ENCODE measurements at places on chromosomes 16 and 17.

GRCh38 chr17:77295241-77295853, 154.6 kb downstream of the SEC14L1 start:
- DNase-seq, result no peak

GRCh38 chr16:55043499-55043898, 112.8 kb downstream of the IRX5 start:
- no peak for DNase-seq

GRCh38 chr17:13874817-13875216, 194.5 kb upstream of the COX10 start:
- DNase-seq, result no peak

- DNase-seq, result no peak
Measured at GRCh38 chr16:87698241-87698640, 67.5 kb downstream of the KLHDC4 start.

DNA sequence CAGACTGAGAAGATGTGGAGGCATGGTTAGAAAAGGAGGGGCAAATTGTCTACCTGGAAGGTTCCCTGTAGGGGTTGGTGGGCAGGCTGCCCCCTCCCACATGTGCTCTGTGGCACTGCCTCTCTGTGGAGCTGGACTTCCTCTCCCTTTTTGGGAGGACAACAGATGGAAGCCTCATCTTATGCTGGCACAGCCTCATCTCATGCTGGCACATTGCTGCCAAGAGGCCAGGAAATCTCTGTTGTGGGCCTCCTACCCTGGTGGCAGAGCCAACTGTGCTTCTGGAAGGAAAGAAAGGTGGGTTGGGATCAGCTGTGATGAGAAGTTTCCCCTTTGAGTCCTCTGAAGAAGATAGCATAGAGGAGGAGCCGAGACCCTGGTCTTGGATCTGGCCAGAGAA, 19.7 kb upstream of the BRD7 start:
- DNase-seq, result no peak

DNA sequence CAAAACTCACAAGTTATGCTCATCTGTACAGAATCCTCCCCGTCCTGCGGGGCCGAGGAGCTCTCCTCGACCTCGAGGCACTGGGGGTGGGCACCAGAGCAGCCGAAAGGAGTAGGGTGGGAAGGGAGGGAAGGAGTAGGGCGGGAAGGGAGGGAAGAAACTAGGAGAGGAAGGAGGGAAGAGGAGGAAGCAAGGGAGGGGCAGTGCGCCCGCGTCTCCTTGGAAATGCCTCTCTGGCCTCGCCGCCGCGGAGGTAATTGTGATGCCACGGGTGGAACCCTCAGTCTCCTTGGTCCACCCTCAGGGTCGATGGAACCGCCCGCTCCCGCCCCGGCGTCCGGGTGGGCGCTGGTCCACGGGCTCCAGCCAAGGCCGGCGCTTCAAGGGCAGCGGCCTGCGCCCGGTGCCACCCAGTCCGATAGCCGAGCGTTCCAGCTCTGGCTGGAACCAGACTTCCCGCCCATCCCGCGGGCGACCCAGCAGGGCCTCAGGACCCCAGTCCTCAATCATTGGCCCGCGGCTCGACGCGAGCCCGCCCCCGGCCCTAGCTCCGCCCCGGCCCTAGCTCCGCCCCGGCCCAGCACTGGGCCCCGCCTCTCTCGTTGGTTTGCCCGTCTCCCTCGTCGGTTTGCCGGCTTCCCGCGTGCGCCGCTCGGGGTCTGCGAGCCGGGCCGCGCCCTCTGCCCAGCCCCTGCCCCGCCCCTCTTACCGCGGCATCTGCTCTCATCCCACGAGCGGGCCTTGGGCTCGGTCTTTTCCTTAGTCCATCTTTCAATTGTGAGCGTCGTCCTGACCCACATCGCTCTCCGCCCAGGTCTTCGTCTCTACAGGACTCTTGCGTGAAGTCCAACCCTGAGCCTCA, 596 bp downstream of the PROCA1 start:
- peak; percentile 79 for DNase-seq

DNA sequence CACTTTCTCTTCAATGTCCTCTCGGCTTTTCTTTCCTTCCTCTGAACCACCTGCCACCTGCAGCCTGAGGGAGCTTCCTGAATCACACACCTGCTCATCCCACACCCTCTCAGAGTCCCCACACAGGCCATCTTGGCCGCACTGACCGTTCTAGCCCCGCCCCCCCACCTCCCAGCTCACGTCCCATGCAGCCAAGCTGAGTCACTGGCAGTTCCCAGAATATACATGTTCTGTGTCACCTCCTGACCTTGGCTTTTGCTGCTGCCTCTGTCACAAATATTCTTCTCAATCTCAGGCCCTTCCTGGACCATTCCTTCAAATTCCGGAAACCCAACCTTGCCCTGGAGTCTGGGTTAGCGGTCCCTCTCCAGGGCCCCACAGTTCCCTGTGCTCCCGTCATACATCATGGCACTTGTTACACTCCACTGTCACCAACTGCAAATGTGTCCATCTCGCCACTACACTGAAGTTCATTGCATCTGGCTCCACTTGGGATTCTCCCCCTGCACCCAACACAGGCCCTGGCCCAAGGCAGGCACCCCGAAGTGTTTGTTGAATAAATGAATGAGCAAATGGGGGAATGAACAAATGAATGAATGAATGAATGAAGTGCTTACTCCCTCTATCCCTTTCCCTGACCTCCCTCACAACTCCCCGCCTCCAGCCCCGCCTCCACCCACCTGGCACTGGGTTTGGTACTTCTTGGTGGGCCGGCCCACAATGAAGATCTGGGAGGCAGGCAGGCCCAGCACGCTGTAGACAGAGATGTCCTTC, 12.8 kb downstream of the PIMREG start:
- DNase-seq, result peak; percentile 42

DNA sequence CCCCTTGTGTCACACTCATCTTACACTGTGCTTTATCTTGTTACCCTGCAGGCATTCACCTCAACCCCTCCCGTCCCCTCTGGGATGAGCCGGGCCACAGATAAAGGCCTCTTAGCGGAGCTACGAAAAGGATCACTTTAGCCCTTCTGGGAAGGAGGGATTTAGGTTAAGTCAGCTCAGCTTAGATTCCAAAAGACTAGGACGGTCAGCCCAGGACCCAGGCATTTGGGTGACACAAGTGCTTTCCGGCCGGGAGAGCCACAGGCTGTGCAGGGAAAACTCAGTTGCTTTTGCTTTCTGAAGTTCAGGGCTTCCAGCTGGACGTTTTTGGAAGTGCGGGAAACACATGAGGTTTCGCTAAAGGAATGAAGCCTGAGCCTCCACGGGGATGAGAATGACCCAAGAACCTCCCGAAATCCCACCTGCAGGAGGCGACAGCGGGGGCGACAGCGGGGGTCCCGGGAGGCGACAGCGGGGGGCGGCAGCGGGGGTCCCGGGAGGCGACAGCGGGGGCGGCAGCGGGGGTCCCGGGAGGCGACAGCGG, 11.6 kb upstream of the METRNL start:
- DNase-seq, result no peak

- no peak for DNase-seq
Measured at GRCh38 chr17:81939881-81940385, 2.8 kb upstream of the PYCR1 start.

DNA sequence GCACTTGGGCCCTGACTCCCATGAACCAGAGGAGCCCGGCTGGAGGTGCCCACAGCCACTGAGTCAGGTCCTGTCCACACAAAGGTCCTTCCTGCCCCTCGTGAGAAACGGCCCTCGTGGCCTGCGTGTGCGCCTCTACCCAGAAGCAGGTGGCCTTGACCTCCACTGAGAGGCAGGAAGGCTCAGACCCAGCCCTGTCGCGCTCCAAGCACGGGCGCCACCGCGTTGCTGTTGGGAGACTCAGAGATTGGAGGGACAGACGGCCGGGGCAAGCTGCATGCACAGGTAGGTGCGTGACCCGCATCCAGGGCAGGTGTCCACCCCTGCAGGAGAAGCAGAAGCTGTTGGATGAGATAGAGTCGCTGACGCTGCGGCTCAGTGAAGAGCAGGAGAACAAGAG, 8.1 kb upstream of the CAPN15 start:
- DNase-seq, result no peak
